Astrocyte (in vitro differentiated cells and primary cell): ENCODE measurements at places on chromosomes 12 and 14. TPM values are rescaled to one million over a fixed set of nuclear protein-coding genes. Genes with fewer than 3 reads are reported as not detected.

- no peaks in the 10 kb centered on the region for H3K27me3 ChIP-seq
- H3K36me3 ChIP-seq: no peaks in the 10 kb centered on the region
- no peaks in the 10 kb centered on the region for H3K4me1 ChIP-seq
- DNase-seq: no peak
- no peak overlapping the region for H3K4me3 ChIP-seq
Measured at GRCh38 chr12:101966496-101966895, 89.1 kb downstream of the DRAM1 start.

The SLC7A7 gene
- total RNA-seq: 13.3 and 14.3 TPM in 2 replicates

The KIAA0586 gene
- 14.9 and 20.1 TPM in 2 replicates for total RNA-seq

The GPRC5D gene
- not detected in 2 replicates for total RNA-seq

The GZMH gene
- total RNA-seq: not detected in 2 replicates
